Stimulated activated CD4-positive, alpha-beta T cell treated with anti-CD3 and anti-CD28 coated beads, Interleukin-15, amount 100 ng/mL, for 24 hours (primary cell): ENCODE measurements at places on chromosomes 1 and 21.

- no peak for DNase-seq
Measured at GRCh38 chr1:91895832-91896556, 10.0 kb upstream of the TGFBR3 start.

DNA sequence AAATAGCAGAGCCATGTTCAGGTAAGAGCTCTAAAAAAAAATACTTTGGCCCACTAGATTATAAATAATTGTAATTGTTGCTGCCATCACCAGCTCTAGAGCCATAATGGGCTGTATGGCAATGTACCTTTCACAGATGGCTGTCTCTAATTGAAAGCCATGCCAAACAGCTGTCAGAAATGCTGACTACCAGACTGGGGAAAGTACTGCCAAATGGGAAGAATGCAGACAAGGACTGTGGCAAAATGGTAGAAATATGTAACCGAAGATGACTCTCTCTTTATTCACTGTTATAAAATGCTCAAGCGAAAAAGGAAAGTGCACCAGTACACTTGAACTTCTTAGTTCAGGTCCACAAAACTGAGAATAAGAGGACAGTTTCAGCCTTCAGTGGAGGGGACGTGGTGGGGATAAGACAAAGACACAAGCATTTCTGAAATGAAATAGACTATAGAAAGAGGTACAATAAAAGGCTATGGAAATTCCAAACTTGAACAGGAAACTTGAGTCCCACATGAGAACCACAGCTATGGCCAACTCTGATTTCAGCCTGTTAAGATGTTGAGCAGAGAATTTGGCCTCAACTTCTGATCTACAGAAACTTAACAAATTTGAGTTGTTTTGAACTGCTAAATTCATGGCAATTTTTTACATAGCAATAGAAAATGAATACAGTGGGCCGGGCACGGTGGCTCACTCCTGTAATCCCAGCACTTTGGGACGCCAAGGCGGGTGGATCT is 46.5 kb upstream of the LPGAT1 start:
- no peak for DNase-seq

DNA sequence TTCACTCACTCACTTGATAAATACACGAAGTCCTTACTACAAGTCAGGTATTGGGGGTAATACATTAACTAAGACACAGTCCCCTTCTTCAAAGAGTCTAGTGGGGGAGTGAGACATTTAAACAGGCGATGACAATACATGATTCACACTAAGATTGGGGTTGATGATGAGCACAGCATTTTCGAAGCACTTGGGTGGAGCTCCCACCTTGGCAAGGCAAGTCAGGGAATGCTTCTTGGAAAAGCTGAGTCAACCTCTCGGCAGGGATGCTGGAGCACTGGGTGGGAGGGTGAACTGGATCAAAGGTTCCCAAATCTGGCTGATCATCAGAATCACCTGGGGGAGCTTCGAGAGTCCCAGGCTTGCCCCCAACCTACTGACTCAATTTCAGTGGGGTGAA is 57.9 kb upstream of the ENAH start:
- DNase-seq: no peak

DNA sequence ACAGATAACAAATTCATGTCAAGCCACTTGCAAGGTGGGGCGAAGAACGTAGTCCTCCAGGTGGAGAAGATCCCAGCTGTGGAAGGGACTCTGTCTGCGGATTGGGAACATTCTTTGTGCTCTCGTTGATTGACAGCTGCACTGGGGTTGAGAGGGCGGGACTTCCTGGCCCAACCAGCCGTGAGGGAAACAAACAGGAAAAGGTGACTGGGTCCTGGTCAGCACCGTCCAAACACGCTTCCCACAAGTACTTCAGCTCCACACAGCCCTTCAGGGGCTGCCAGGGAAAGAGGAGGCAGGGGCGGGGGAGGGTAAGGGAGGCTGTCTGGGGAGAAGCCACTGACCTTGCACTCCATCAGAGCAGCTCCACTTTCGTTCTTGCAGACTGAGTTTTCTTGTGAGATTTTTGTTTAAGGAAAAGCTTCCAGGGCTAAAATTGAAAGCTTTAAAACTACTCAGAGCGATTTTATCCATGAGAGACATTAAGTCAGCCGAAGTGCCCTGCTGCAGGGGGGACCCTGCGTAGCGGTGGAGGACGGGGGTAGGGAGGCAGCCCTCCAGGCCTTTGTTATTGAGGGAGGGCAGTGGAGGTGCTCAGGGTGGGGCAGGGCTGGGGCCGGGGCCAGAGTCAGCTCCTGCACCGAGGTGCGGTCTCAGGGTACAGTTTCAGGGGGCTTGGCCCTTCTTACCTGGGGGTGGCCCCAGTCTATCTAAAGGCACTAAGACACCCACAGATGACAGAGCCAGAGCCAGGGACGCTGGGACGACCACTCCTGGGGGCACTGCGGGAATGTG is 21.6 kb upstream of the STUM start:
- DNase-seq: no peak

DNA sequence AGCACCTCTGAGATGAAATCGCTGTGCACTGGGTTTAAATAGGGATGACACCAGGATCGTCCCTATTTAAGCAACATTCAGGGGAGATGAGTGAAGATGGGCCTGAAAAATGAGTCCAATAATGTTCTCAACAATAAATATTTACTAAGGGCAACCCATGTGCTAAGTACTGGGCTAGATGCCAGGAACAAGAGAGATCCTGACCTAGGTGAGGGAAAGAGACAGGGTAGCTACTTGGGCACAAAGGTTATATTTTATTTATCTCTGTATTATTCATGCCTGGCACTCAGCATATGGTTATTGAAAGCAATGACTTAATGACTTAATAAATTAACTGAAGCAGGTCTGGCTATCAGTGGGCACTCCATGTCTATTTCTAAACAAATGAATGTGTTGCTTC is 27.4 kb upstream of the AVPR1B start:
- DNase-seq: no peak

- DNase-seq: no peak
Measured at GRCh38 chr1:108897865-108898720, 21.3 kb downstream of the GPSM2 start.

DNA sequence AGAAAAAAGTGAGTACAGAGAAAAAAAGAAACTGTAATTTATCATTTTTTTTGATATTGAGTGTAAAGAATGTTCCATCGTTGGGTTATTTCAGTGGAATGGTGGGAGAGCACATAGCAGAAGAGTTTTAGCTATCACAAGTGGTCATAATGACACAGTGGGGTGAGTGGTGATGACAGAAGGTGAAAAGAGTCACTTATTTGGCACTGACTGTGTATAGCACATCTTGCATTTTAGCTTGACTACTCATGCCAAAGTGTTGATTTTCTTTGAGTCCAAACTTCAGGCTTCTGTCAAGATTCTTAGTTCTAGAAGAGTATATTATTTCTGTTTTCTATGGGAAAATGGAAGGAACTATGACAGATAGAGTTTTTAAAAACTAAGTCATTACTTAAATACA is 261.2 kb downstream of the GRIK1 start:
- DNase-seq: no peak

DNA sequence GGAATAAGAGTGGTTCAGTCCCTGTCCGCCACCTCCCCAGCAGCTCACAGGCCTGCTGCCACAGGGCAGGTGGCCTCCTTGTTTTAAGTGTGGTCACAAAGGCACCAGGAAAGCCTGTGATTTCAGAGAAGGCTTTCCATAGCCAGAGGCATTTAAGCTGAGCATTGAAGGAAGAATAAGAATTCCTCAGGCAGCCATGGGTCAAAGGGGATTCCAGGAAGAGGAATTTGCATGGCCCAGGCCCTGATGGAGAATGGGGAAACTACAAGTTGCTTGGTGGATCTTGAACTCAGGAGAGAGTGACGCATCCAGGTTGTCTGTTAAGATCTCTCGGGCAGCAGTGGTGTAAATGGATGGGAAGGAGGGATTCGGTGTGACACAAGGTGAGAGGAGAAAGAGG is 66.7 kb downstream of the KLHDC7A start:
- no peak for DNase-seq

DNA sequence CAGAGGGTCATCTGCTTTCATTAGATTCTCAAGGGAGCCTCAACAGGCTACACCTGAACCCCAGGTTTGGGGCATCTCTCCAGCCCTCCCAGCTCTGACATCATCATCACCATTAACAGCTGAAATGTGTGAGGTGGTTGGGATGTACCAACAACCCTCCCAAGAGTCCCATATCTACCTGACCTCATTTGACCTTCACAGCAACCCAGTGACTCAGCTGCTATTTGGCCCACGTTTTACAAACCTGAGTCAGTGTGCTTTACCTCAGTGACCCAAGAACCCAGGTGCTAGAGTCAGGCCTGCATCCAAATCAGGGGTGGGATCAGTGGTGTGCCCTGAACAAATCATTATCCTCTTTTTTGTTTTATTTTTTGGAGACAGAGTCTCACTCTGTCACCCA is 53.3 kb upstream of the TINAGL1 start:
- DNase-seq: no peak

GRCh38 chr1:18041102-18041501 is 66.5 kb upstream of the IGSF21 start:
- no peak for DNase-seq

GRCh38 chr1:21553116-21553926 is 44.1 kb downstream of the ALPL start:
- no peak for DNase-seq

DNA sequence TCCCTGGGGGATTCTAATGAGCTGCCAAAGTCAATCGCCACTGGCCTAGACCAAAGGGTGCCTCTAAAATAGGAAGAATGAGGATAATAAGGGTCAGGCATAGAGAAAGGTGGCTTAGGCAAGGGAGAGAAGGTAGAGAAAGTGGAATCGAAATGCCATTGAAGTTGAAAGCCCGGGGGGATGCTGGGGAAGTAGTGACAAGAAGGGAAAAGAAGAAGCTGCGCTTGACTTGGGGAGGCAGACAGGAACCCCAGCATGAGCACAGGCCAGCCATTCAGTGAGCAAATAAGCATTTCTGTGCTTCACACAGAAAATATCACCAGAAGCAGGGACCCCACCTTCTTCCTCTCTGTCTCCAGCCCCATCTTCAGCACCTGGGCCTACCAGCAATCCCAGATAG is 1.5 kb downstream of the CD2 start:
- no peak for DNase-seq

GRCh38 chr1:58870298-58870676 is 86.4 kb upstream of the JUN start:
- no peak for DNase-seq

- peak; percentile 3 for DNase-seq
Measured at GRCh38 chr1:18109058-18109755, 1.6 kb downstream of the IGSF21 start.

DNA sequence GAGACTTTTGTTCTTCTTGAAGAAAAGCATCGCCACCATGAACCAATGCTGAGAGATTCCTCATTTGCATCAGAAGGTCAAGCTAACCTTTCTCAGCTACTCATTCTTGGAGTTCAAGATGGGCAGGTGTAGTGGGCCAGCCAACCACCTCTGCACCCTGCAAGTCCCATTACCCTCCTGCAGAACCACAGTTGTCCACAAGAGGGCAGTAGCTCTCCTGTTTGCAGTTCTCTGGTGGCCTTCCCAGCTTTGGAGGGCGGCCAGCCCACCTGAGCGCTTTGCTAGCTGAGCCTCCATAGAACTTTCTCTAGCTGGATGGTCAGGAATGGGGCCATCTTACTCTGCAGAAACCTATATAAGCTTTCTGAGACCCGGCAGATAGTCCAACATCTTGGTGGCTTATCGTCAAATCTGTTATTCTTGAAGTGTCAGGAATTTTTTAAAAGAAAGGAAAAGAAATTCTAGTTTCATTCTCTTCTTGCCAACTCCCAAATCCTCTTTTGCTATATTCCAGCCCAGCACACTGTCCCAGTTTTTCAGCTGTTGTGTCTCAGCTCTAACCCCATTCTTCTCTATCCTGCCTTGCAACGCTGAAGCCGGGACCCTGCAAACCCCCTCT is 11.0 kb upstream of the LMX1A start:
- peak; percentile 86 for DNase-seq

- DNase-seq: no peak
Measured at GRCh38 chr1:67372136-67372535, 58.1 kb downstream of the SERBP1 start.

GRCh38 chr1:112906150-112906698 is 49.8 kb downstream of the SLC16A1 start:
- DNase-seq: no peak

- DNase-seq: no peak
Measured at GRCh38 chr1:247359559-247359958, 27.9 kb upstream of the ZNF496 start.

GRCh38 chr1:34419663-34420136 is 243.0 kb downstream of the C1orf94 start:
- no peak for DNase-seq

- no peak for DNase-seq
Measured at GRCh38 chr1:222105393-222105737, 363.5 kb upstream of the DUSP10 start.

DNA sequence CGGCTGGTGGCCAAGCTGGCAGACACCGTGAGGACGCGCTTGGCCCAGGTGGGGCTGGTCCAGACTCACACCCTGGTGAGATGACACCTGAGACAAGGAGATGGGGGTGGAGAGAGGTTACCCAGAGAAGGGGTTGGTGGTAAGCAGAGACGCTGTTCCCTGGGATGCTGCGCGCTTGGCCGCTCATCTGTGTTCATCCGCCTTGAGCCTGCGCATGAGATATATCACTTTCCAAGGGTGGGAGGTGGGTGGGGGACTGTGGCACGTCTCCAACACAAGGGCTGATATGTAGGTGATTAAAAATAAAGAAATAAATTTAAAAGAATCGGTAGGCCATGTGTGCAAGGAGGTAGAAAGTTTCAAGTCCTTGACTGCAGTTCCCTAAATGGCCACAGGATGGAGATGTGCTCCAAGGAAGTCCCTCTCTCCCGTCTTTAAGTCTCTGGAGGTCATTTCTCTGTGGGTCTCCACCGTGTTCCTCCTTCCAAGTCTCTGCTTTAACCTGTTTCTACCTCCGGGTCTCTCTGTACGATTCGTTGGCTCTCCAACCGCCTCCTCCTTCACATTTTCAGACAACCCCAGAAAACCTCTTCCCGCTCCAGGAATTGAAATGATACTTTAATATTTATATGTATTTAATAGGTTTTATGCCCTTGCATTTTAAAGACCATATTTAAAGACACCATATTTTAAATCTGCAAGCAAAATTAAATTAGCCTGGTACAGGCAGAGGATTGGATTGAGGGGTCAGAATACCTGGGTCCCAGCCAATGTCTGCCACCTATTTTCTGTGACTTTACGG is 4.5 kb downstream of the TTC24 start:
- DNase-seq: peak; percentile 86

DNA sequence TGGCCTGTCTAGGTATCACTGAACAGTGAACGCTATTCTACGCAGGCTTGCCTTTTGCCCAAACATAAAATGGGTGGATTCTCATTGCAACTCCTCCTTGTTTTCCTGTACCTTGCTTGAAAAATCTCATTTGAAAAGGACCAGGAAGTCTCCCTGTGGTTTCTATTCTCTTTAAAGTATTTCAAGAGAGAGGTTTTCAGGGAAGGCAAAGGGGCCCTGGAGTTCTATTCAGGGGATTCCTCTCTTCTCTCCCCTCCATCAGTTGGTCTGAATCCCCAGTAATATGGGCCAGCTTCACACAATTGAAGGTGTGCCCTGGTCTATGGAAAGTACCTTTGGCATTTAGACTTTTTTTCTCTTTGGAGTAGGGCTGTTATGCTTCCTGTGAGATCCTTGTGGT is 311.3 kb downstream of the RGS7 start:
- DNase-seq: no peak
